ENCODE measurements at places on chromosomes 1 and 21. TPM values are rescaled to one million over a fixed set of nuclear protein-coding genes. Genes with fewer than 3 reads are reported as not detected.

DNA sequence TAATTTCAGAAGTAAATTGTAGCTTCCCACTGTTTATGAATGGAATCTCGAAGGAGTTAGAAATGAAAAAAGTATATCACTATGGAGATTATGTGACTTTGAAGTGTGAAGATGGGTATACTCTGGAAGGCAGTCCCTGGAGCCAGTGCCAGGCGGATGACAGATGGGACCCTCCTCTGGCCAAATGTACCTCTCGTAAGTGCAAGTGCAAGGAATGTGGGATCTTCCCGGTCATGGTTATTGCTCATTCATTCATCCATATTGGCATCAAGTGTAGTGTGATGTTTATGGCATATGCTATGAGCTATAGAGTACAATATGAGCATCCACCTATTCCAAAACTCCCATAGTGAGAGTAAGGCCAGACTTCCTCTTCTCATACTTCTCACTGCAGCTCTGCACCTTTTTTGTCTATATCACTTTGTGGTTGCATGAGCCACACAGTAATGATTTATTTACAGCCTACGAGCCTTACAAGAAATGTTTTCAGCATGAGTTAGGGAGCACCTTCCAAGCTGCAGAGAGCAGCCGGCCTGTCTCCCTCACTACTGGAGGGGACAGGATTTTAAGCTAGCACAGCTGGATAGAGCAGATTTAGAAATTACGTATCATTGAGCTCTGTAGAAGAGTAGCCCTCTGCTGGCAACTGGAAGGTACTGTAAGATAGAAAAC is 24.9 kb upstream of the CR1L start:
- no peak overlapping the region for H3K27ac ChIP-seq
- H3K27me3 ChIP-seq: peaks cover 16% of the 10 kb centered on the region
- H3K4me1 ChIP-seq: no peaks in the 10 kb centered on the region
- H3K36me3 ChIP-seq: no peaks in the 10 kb centered on the region
- H3K4me3 ChIP-seq: no peak overlapping the region

GRCh38 chr1:17893891-17894631 is 138.9 kb downstream of the ACTL8 start:
- H3K27ac ChIP-seq: no peak overlapping the region
- no peaks in the 10 kb centered on the region for H3K27me3 ChIP-seq
- no peaks in the 10 kb centered on the region for H3K4me1 ChIP-seq

GRCh38 chr21:45208627-45208951 is 79.1 kb downstream of the POFUT2 start:
- H3K27me3 ChIP-seq: no peaks in the 10 kb centered on the region
- peaks cover 20% of the 10 kb centered on the region for H3K4me1 ChIP-seq
- no peak for DNase-seq
- no peak overlapping the region for H3K4me3 ChIP-seq

DNA sequence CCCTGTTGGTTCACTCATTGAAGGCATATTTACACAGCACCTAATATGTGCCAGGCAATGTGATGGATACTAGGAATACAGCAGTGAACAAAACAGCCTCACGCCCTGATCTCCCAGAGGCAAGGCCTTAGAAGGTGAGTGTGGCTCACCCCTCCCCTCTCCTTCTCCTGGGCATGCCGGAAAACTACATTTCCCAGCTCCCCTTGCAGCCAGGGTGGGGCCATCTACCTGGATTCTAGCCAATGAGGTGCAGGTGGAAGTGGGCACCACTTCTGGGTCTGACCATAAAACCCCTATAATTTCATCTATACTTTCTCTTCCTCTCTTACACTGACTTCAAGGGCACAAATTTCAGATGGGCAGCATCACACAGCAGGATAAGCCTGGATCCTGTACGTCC is 63.8 kb downstream of the FBXO2 start:
- no peak overlapping the region for H3K4me3 ChIP-seq
- H3K27ac ChIP-seq: no peak overlapping the region
- DNase-seq: no peak
- H3K27me3 ChIP-seq: peaks cover 1% of the 10 kb centered on the region
- H3K4me1 ChIP-seq: no peaks in the 10 kb centered on the region

DNA sequence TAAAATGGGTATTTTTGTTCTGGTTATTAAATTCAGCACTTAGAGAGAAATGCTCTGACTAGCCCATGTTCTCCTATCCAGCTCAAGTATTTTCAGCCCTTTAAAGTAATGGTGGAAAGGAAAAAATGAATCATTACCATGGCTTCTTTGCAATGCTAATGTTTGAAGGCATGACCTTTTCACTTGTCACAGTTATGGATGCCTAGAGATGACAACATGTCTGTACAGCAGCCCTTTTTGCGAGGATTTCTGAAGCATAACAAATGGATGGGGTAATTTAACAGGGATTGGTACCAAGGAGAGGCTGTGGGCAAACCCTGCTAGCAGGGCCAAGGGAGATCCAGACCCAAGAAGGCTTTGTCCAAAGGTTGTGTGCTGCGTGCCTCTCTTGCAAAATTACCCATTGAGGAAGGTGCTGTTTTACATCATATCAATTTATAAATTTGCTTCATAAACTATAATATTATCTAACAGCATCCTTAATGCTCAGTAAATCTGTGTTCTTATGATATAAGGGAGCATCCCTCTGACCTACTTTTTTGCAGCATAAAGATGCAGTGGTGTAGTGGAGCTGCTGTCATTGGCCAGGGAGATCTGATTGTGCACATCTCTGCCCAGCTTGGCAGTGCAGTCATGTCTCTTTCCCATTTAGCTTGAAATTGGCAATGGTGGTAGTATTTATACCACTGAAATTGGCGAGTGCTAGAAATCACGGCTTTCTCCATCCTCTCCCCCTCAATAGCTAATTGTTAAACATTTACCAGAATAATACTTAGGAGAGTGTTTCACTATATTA is 327.1 kb downstream of the PCP4 start:
- no peaks in the 10 kb centered on the region for H3K36me3 ChIP-seq
- no peak for DNase-seq
- H3K4me1 ChIP-seq: no peaks in the 10 kb centered on the region
- H3K4me3 ChIP-seq: no peak overlapping the region

DNA sequence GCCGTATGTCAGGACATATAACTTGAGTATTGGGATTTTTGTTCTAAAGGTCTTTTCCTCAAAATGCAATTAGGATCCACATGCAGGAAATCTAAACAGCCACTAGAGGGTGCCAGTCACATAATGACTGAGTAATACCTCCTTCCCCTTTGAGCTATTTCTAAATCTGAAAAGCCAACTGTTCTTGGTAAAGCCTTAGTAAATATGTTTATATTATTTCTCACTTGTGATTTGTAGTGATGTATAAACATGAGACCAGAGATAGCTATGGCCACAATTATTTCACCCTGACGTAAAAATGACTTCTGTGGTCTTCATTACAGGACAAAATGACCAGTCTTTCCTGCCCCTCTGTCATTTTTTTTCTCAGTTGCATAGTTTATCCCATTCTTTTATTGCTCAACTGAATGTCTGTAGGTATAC is 41.0 kb upstream of the DR1 start:
- H3K4me1 ChIP-seq: no peaks in the 10 kb centered on the region
- H3K27ac ChIP-seq: no peak overlapping the region
- no peaks in the 10 kb centered on the region for H3K36me3 ChIP-seq
- peak; percentile 13 for DNase-seq
- H3K4me3 ChIP-seq: no peak overlapping the region
- H3K27me3 ChIP-seq: no peaks in the 10 kb centered on the region

- H3K4me1 ChIP-seq: no peaks in the 10 kb centered on the region
- H3K27me3 ChIP-seq: no peaks in the 10 kb centered on the region
- H3K4me3 ChIP-seq: no peak overlapping the region
- H3K27ac ChIP-seq: no peak overlapping the region
- no peak for DNase-seq
These were observed 13.6 kb downstream of the THAP3 start for GRCh38 chr1:6638226-6638625.

DNA sequence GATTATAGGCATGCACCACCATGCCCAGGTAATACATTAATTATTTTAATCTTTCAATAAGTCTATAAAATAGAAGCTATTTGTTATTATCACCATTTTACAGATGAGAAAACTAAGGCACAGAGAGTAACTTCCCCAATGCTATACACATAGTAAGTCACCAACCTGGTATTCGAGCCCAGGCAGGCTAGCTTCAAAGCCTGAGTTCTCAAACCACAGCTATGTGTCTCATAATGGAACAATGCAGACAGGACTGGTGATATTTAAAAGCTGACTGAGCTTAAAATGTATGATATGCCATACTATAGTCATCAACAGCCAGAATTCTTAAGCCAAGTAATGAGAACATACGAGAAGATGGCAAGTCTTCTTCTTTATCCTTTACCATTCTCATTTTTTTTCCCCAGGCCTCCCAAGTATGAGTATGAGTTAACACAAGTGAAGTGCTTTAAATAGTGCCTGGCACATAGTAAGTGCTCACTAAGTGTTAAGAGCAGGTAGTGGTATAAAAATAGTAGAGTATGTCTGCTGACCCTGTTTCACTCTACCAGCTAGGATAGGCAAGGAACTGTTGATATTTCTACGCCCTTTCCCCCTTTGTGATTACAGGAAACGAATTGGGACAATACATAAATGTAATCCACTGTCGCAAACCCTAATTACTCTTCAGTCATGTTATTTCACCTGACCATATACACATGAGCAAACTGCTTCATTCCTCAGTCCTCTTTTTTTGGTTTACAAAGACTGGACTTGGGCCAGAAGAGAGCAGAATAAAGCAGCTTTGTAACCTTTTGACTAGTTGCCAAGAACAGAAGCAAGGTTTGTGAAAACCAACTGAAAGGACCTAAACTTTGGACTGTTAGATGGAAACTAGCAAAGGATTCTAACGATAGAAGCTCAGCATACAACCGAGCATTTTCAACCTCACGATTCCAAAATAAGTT is 9.5 kb downstream of the EYA3 start:
- no peak overlapping the region for H3K4me3 ChIP-seq
- H3K27ac ChIP-seq: no peak overlapping the region
- no peaks in the 10 kb centered on the region for H3K27me3 ChIP-seq

DNA sequence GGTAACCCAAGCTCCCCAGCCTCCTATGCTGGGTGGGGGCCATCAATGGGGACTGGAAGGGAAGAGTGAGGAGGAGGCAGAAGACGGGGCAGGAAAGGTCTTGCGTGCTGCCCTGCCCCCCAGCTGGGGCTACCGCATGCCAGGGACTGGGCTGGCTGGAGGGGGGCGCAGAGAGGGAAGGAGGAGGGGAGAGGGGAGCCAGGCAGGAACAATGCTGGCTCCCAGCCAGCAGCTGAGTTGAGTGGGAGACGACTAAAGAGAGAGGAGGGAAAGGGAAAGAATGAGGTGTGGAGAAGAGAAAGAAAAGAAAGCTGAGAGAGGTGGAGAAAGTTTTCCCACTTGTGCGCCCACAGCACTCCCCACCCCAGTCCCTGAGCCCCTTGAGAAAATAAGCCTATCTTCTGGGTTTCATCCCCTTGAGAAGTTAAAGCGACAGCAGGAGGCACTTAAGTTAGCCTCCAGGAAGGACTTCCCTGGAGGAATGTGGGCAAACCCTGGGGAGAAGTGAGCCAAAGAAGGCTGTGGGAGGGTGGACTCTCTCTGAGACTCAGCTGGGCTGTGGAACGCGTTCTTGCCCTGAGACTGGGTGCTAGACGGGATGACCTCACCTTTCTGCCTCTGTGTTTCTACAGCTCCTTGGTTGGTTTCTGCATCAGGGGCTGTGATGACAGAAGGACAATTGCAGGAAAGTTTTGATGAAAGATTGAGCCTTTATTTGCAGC is 12.9 kb upstream of the NES start:
- H3K27me3 ChIP-seq: peaks cover 54% of the 10 kb centered on the region
- H3K4me3 ChIP-seq: no peak overlapping the region
- H3K27ac ChIP-seq: no peak overlapping the region
- DNase-seq: no peak
- peaks cover 13% of the 10 kb centered on the region for H3K4me1 ChIP-seq

- peak overlapping the region; percentile 99 for H3K27ac ChIP-seq
- peaks cover 26% of the 10 kb centered on the region for H3K36me3 ChIP-seq
- DNase-seq: no peak
These were observed 644 bp upstream of the PBXIP1 start for GRCh38 chr1:154956544-154956941.

- H3K36me3 ChIP-seq: peaks cover 68% of the 10 kb centered on the region
- H3K27me3 ChIP-seq: no peaks in the 10 kb centered on the region
- H3K4me3 ChIP-seq: no peak overlapping the region
- no peak for DNase-seq
- no peak overlapping the region for H3K27ac ChIP-seq
These were observed 4.0 kb downstream of the HYI start for GRCh38 chr1:43449708-43450069.

DNA sequence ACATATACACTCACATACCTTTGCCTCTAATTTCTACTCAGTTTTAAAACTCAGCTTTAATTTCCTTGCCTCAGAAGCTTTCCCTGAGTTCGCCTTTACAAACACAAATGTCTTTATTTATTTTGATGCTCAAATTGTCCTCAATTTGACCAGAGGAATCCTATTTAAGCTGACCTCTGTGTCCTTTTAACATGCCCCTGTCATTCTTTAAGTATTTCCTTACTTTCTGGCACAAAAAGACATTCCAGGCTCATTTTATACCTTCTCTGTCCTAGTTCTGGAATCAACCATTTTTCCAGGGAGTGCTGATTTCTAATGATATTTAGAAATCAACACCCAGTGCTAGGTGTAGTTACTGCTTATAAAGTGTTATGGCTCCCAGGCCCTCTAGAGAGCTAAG is 82.5 kb downstream of the OSBPL9 start:
- H3K27ac ChIP-seq: no peak overlapping the region
- H3K27me3 ChIP-seq: peaks cover 3% of the 10 kb centered on the region
- no peak for DNase-seq
- H3K36me3 ChIP-seq: no peaks in the 10 kb centered on the region
- H3K4me1 ChIP-seq: no peaks in the 10 kb centered on the region

- H3K36me3 ChIP-seq: no peaks in the 10 kb centered on the region
- peaks cover 14% of the 10 kb centered on the region for H3K4me1 ChIP-seq
- no peaks in the 10 kb centered on the region for H3K27me3 ChIP-seq
- no peak overlapping the region for H3K4me3 ChIP-seq
- no peak overlapping the region for H3K27ac ChIP-seq
- no peak for DNase-seq
These were observed 177.0 kb downstream of the HS2ST1 start for GRCh38 chr1:87091425-87091824.

DNA sequence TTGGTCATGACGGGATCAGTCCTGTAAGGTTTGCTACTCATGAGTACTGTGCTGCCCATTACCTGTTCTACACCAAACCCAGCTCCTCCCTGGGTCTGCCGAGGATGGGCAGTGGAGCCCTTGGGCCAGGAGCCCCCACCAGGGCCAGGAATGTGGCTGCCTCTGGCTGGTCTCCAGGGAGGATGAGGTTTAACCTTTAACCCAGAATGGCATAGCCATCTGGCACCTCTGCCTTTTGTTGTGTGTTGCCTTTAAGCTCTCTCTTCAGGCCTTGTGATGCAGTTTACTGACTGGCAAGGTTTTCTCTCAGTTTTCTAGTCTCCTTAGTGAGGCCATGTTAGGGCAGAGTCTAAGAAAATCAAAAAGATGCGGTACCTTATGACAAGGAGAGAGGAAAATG is 38.6 kb downstream of the SIPA1L2 start:
- H3K27ac ChIP-seq: no peak overlapping the region
- H3K27me3 ChIP-seq: no peaks in the 10 kb centered on the region
- H3K4me3 ChIP-seq: no peak overlapping the region
- DNase-seq: no peak
- H3K4me1 ChIP-seq: peaks cover 19% of the 10 kb centered on the region

GBP3 gene
- total RNA-seq: 7.5 TPM

EPHA10 gene
- total RNA-seq: 0.21 TPM

LGR6 gene
- total RNA-seq: not detected

MTARC1 gene
- total RNA-seq: not detected

Measured in activated T-helper 2 cell treated with anti-CD3 and anti-CD28 coated beads, Interferon-gamma antibody, Interleukin-2, Interleukin-4, amounts not matched to agents 10 μg/mL and 5 μg/mL and 100 μg/mL, durations not matched to agents 14 hours and 24 hours and 36 hours (primary cell).